ENCODE measurements at places on chromosomes 6 and 20.

DNA sequence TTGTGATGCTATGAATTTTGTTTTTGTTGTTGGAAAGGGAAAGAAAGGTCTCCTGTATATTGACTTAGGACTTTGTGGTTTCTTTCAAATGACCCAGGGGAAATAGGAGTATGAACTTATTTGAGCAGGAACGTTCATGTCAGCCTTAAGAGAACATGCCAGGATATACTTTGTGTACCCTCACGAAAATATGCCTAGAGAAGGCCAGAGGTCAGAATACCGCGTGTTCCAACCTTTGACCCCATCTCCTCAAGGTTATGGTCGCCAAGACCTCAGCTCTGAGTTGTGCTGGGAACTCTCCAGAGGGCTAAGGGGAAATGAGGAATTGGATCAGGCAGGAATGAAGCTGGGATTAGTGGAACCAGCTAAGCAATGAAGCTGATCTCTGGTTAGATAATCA lies 11.5 kb downstream of the TTLL9 start:
- no peak for DNase-seq

GRCh38 chr6:150587637-150588036 lies 12.0 kb upstream of the PLEKHG1 start:
- no peak for DNase-seq

DNA sequence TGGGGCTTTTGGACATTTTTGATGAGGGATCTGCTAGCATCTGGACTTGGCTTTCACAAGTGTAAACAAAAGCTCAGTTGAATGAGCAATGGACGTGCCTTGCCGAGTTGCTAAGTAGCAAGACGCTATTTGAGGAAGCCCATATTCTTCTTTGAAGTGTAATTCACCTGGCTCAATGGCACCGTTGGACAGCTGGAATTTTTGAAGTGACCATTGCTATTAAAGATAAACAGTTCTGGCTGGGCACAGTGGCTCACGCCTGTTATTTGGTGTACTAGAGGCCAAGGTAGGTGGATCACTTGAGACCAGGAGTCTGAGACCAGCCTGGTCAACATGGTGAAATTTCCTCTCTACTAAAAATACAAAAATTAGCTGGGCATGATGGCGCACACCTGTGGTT lies 88.8 kb upstream of the SOX4 start:
- DNase-seq = no peak

- no peak for DNase-seq
Measured at GRCh38 chr6:54010340-54011276, 100.6 kb upstream of the MLIP start.

DNA sequence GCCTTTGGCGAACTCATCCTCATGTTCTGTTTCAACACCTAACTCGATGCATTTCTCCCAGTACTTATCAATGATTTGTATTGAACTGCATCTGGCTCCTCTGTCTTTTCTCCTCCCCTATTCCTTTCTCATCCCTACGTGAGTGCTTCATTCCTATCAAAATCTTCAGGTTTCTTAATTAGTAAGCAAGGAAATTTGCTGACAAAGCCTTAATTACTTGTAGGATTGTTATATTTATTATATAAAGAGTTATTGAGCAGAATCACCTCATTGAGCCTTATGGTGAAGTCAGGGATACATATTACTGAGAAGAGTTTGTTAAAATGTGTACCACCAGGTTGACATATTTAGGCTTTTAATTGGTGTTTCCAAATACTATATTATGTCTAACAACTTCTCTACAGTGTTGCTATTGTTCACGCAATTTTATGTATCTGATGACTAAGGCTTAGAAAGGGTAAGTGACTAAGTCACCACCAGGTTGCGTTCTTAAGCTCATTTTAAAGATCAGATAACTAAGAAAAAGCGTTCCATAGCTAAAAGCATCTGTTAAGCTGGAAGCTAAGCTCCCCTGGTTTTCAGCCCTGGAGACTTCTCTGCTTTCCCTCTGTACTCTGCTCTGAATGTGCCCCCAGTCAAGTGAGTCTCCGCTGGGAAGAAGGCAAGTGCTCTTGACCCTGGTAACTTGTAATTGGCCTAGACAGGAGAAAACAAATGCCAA lies 18.9 kb downstream of the SCGN start:
- DNase-seq = peak; percentile 40

GRCh38 chr6:109852713-109853112 lies 125.4 kb upstream of the GPR6 start:
- no peak for DNase-seq

All from Daoy (cell line).